ENCODE measurements at places on chromosomes 2 and 18. TPM values are rescaled to one million over a fixed set of nuclear protein-coding genes. Genes with fewer than 3 reads are reported as not detected.

The AQP12B gene
- total RNA-seq, result not detected

The RFTN2 gene
- total RNA-seq, result 2.3 TPM

The ASB18 gene
- not detected for total RNA-seq

The KIF1A gene
- under 0.01 TPM for total RNA-seq

The BOLL gene
- not detected for total RNA-seq

The C2orf66 gene
- total RNA-seq, result not detected

The G6PC2 gene
- not detected for total RNA-seq

The ITPRIPL1 gene
- 1.4 TPM for total RNA-seq

The SNORC gene
- total RNA-seq, result 0.28 TPM

The TNFAIP6 gene
- total RNA-seq, result 2.2 TPM

The IL37 gene
- not detected for total RNA-seq

The FECH gene
- total RNA-seq, result 29.2 TPM

The SOX11 gene
- 4.7 TPM for total RNA-seq

The IGFBP2 gene
- total RNA-seq, result 33.5 TPM

The PDCD1 gene
- total RNA-seq, result not detected

The FAM124B gene
- not detected for total RNA-seq

The MATN3 gene
- 1.1 TPM for total RNA-seq

The TAF4B gene
- total RNA-seq, result 0.83 TPM

The LOXHD1 gene
- not detected for total RNA-seq

The ANKRD30B gene
- total RNA-seq, result not detected

The DYNAP gene
- total RNA-seq, result not detected

The NPPC gene
- total RNA-seq, result 0.28 TPM

The EFHD1 gene
- total RNA-seq, result not detected

The PDE1A gene
- 0.90 TPM for total RNA-seq

The SKOR2 gene
- not detected for total RNA-seq

The LRRC30 gene
- total RNA-seq, result not detected

The RNF103 gene
- 10.0 TPM for total RNA-seq

The GKN2 gene
- total RNA-seq, result not detected

The PAIP2B gene
- 0.18 TPM for total RNA-seq

The SP140 gene
- 1.4 TPM for total RNA-seq

The NXPH2 gene
- total RNA-seq, result not detected

The KANSL1L gene
- 8.1 TPM for total RNA-seq

The KDSR gene
- 23.3 TPM for total RNA-seq

The MEP1B gene
- not detected for total RNA-seq

The ZNF892 gene
- total RNA-seq, result 2.7 TPM

The KLHL30 gene
- total RNA-seq, result under 0.01 TPM

The NAT8 gene
- not detected for total RNA-seq

The C1QL2 gene
- total RNA-seq, result not detected

The MRO gene
- total RNA-seq, result not detected

The LYG1 gene
- not detected for total RNA-seq

The DDX18 gene
- total RNA-seq, result 69.9 TPM

The CCDC148 gene
- 0.56 TPM for total RNA-seq

The GCG gene
- not detected for total RNA-seq

The CNGA3 gene
- not detected for total RNA-seq

The STON1 gene
- 5.7 TPM for total RNA-seq
